ENCODE measurements at places on chromosomes 13 and 19. TPM values are rescaled to one million over a fixed set of nuclear protein-coding genes. Genes with fewer than 3 reads are reported as not detected.

MBOAT7 gene
- total RNA-seq = 64.2 TPM

ZNF564 gene
- total RNA-seq = 5.3 TPM

CPT1C gene
- total RNA-seq = 11.0 TPM

UBE2S gene
- 42.2 TPM for total RNA-seq

DOCK6 gene
- total RNA-seq = 20.3 TPM

SBK3 gene
- not detected for total RNA-seq

SLC35E1 gene
- 41.7 TPM for total RNA-seq

THSD8 gene
- not detected for total RNA-seq

ZNF792 gene
- total RNA-seq = 2.2 TPM

GIPC1 gene
- 91.2 TPM for total RNA-seq

XAB2 gene
- total RNA-seq = 27.9 TPM

CNFN gene
- total RNA-seq = 1.8 TPM

PTH2 gene
- not detected for total RNA-seq

MEIOSIN gene
- total RNA-seq = not detected

ZNF99 gene
- total RNA-seq = not detected

DKKL1 gene
- total RNA-seq = not detected

NUMBL gene
- 57.1 TPM for total RNA-seq

DAND5 gene
- total RNA-seq = not detected

CERS4 gene
- total RNA-seq = 21.4 TPM
